Vagina (tissue), 2 donors: ENCODE measurements at places on chromosomes 4 and X. TPM values are rescaled to one million over a fixed set of nuclear protein-coding genes. Genes with fewer than 3 reads are reported as not detected.

GRCh38 chr4:70778888-70779422 lies 57.2 kb downstream of the RUFY3 start:
- DNase-seq, result no peak

- DNase-seq, result no peak
Observed at GRCh38 chrX:104419211-104419610, 146.8 kb upstream of the IL1RAPL2 start.

- DNase-seq, result no peak
Observed at GRCh38 chr4:1368421-1369090, 21.5 kb downstream of the UVSSA start.

Gene SSX3
- total RNA-seq, result not detected

GRCh38 chrX:13094828-13095341 lies 50.5 kb upstream of the FAM9C start:
- no peak for DNase-seq

DNA sequence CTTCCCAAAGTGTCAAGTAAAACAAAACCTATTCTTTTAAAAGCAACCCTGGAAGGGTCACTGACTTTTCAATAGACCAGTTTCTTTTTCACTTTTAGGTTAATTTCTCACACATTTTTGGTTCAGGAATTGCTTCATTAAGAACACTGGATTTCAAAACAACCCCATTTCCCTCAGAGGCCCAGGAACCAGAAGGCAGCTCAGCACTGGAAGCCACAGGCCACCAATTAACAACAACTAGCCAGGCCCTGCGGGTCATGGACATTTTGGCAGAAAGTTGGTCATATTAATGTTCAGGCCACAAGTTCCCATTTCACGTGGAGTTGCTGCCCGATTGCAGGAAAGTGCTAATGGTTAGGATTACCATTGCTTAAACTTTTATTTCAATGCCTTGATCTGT lies 39.8 kb downstream of the HAND2 start:
- no peak for DNase-seq

GRCh38 chr4:94827481-94828110 lies 69.8 kb downstream of the BMPR1B start:
- no peak for DNase-seq

DNA sequence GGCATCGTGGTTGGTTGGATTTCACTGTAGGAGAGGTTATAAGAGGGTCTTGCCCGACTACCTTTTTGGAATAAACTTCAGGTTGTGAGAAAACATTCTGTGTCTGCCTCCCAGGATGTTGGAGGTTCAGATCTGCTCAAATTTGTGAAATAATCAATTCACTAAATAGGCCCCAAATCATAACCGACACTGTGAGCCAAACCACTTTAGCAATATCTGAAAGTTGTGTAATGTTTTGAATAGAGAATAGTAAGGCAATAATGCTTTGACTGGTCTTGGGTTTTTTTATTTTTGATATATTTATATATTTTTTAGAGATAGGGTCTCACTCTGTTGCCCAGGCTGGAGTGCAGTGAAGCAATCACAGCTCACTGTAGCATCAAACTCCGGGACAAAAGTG lies 131.2 kb downstream of the GLRA3 start:
- no peak for DNase-seq
